ENCODE measurements at places on chromosomes 7 and 10.

GRCh38 chr7:46352004-46352954 lies 431.2 kb upstream of the IGFBP3 start:
- peak; percentile 42 for DNase-seq

GRCh38 chr10:116913695-116914094 lies 64.4 kb downstream of the ENO4 start:
- DNase-seq: no peak

GRCh38 chr7:3089493-3089892 lies 45.8 kb upstream of the CARD11 start:
- DNase-seq: peak; percentile 24

GRCh38 chr7:21141476-21141875 lies 286.4 kb upstream of the SP4 start:
- no peak for DNase-seq

- DNase-seq: no peak
Observed at GRCh38 chr7:71329030-71329660, 197.2 kb downstream of the GALNT17 start.

GRCh38 chr10:26046073-26046700 lies 112.2 kb downstream of the MYO3A start:
- no peak for DNase-seq

DNA sequence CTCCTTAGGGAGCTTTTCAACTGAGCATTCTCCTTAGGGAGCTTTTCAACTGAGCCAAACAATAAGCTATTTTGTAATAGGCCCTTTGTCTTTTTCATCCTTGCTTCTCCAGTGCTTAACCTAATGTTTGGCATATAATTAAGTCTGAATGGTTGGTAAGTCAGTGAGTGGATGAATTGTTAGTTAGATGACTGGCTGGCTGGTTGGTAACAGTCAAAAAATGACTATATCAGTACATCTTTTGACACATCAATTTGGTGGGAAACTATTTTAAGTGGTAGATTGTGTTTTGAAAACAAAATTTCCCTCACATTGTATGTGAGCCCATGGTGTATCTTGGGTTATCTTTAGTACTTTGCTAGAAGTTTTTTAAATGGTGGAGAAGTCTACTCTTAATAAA lies 16.4 kb downstream of the ING3 start:
- no peak for DNase-seq

GRCh38 chr7:78178319-78178718 lies 379.7 kb downstream of the PHTF2 start:
- DNase-seq: no peak

- peak; percentile 76 for DNase-seq
Observed at GRCh38 chr10:31770307-31770902, 158.2 kb downstream of the ARHGAP12 start.

- peak; percentile 59 for DNase-seq
Observed at GRCh38 chr10:15141136-15142054, 27.1 kb downstream of the NMT2 start.

DNA sequence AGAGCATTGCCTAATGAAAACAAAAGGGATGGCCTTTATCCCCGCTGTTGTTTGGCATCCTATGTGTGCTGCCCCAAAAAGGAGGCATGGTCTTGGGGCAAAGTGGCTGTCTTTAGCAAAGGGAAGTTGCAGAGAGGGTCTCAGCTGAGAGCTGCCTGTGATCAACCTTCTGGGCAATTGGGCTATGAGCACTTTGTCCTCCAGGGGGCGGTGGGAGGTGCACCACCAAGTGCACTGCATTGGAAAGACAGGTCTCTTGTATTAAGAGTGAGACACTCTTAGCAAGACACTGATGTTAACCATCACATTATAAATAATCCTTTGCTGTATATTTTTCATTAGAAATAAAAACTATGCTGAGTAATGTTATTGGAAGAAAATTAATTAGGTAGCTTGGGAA lies 314.8 kb downstream of the POM121L12 start:
- DNase-seq: peak; percentile 10

- no peak for DNase-seq
Observed at GRCh38 chr7:132355048-132355447, 221.2 kb downstream of the PLXNA4 start.

DNA sequence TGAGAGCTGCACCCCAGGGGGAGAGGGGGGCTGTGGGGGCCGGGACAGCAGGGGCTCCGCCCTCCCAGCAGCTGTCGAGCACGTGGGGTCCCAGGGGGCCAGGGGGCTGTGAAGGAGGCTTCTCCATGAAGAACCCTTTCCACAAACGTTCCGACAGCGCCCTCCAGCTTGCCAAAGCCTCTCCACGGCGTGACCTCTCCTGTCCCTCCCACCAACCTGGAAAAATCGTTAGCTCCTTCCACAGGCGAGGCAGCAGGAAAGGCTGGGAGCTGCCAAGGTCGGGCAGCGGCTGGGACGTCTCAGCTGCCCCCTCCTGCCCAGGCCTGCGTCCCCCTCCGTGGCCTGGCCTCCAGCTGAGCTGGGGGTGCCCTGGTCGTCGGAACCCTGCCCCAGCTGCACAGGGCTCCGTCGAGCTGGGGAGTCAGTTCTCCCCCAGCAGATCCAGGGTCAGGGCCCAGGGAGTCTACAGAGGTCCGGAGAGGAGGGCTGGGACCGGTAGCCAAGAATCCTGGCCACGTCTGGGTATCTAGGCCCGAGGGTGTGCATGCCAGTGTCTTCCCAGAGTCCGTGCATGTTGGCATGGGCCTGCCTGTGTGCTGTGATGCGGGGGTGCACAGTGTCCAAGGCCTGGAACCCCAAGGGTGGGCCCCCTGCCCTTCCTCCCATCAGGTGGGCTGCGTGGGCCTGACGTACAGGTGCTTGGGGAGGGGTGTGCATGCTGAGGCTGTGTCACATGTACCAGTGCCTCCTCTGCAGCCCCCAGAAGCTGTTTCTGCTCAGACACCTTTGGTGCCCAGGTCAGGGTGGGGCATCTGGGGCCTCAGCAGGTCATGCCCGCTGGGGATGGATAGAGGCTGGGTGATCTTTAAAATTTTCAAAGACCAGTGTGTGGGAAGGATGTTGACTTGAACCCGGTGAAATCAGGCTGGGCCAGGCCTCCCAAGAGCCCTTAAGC lies 66.5 kb downstream of the UNCX start:
- no peak for DNase-seq

- DNase-seq: no peak
Observed at GRCh38 chr7:14133752-14134151, 144.3 kb upstream of the ETV1 start.

GRCh38 chr10:114335614-114336013 lies 68.7 kb downstream of the AFAP1L2 start:
- DNase-seq: no peak

- no peak for DNase-seq
Observed at GRCh38 chr10:117053482-117053881, 48.5 kb upstream of the SHTN1 start.

DNA sequence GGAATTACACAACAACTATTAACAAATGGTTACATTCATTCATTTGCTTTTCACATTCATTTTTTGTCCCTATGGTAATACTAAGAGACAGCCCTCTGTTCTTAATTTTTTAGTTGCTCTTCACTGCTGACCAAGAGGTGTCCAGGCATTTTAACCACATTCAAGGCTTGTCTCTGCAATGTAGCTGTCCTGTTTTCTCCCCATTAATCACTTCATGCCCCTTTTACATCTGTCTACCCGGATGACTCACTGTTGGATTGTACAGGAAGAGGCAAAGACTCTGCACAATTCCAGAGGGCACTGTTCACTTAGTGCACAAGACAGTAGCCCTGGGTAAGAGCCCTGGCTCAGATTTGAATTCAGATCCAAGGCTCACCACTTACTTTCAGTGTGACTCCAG lies 168.5 kb downstream of the NOC3L start:
- no peak for DNase-seq

GRCh38 chr10:116787893-116788665 lies 45.7 kb upstream of the HSPA12A start:
- peak; percentile 84 for DNase-seq

DNA sequence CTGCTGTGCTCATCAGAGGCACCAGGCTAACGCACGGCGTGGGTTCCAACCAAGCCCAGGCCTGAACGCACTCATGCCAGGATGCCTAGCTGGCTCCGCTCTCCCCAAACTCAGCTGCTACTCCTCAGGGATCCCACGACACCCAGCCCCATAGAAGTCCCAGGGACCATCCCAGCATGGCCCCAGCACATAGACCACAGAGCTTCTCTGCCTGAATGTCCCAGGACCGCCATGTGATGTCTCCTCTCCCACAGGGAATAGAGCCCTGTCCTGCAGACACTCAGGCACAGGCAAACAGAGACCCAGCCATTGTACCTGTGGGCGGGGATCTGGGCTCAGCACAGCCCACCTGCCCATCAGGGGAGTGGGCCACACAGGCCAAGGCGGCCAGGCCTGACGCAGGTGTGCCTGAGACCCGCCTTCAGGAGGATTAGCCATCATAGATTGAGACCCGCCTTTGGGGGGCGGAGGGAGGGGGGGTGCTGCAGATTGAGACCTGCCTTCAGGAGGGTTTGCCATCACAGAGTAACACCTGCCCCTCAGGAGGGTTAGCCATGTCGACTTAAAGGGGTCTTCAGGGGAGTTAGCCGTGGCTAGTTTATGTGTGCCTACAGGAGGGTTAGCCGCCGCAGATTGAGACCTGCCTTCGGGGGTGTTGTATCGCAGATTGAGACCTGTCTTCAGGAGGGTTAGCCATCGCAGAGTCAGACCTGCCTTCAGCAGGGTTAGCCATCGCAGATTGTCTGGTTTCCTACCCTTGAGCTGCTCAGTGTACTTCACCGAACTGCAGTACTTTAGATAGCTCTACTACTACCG lies 29.0 kb downstream of the RASGEF1A start:
- peak; percentile 3 for DNase-seq

- DNase-seq: no peak
Observed at GRCh38 chr7:75737856-75738603, 711 bp downstream of the HIP1 start.
